ENCODE measurements at places on chromosomes 1 and 21. TPM values are rescaled to one million over a fixed set of nuclear protein-coding genes. Genes with fewer than 3 reads are reported as not detected.

- peak; percentile 60 for DNase-seq
Measured at GRCh38 chr1:15848143-15848928, 829 bp downstream of the SPEN start.

GRCh38 chr1:20058531-20058930 lies 11.5 kb upstream of the PLA2G5 start:
- no peak for DNase-seq

- DNase-seq: no peak
Measured at GRCh38 chr1:25829046-25829445, 9.3 kb downstream of the MTFR1L start.

DNA sequence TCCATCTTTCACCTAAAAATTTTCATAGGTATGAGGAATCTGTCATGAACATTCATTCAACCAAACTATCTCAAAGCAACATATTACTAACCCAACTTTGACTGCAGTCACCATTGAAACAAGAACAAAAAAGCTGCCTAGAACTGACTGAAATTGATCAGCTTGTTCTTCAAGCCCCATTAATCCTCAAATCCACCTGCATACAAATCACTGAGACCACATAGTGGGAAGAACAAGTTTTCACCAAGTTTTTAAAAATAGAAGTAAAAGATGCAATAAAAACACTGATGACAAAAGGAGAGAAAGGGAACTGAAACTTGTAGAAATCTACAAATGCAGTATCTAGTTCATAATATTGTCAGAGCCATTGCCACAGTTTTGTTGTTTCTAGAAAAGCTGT lies 6.1 kb downstream of the SORT1 start:
- no peak for DNase-seq

DNA sequence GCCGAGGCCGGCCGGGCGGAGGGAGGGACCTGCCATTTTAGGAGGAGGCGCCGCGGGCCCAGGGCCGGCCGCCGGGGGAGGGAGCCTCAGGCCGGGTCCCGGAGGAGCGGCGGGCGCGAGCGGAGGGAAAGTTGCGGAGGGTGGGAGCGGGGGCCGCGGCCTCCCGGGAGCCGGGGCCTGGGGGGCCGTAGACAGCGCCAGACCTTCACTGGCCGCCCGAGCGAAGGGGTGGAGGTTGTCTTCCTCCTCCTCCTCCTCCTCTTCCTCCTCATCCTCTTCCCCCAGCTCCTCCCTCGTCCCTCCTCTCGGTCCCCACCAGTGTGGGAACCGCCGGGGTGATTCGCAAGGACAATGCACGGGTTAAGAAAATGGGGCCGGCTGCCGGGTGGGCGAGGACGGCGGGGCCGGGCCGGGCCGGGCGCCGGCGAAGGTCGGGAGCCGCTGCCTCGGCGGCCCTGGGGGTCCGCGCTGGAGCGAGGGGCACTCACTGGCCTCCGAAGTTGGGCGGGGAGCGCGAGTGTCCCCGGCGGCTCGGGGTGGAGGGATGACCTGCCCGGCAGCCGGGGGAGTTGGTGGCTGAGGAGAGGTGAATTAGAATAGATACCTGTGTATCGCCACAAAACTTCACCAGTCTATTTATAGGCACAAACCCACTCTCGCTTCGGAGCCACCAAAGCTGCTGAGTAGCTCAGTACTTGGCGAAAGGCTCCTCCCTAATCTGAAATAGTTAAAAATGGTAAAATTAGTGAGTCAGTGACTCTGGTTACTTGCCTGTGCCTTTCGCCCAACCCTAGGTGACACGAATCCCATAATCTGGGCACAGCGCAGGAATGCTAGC lies 1.3 kb downstream of the DYRK1A start:
- peak; percentile 85 for DNase-seq

GRCh38 chr1:40076895-40077312 lies 20.1 kb downstream of the PPT1 start:
- no peak for DNase-seq

DNA sequence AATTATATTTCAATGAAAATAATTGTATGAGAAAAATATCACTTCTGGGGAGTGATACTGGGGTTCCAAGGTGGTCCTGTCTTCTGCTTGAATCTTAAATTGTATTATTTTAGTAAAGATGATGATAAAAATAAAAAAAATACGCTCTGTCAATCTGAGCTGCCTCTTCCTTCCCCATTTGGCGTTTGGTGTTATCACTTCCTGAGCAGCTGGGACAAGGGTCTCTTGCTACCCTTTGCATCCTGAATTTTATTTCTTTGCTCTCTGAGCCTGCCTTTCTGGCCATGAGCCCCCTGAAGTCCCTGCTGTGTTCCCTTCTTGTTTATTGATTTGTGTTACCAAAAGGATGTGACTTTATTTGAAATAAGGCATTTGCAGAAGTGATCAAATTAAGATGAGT lies 111.0 kb downstream of the KCNJ6 start:
- no peak for DNase-seq

DNA sequence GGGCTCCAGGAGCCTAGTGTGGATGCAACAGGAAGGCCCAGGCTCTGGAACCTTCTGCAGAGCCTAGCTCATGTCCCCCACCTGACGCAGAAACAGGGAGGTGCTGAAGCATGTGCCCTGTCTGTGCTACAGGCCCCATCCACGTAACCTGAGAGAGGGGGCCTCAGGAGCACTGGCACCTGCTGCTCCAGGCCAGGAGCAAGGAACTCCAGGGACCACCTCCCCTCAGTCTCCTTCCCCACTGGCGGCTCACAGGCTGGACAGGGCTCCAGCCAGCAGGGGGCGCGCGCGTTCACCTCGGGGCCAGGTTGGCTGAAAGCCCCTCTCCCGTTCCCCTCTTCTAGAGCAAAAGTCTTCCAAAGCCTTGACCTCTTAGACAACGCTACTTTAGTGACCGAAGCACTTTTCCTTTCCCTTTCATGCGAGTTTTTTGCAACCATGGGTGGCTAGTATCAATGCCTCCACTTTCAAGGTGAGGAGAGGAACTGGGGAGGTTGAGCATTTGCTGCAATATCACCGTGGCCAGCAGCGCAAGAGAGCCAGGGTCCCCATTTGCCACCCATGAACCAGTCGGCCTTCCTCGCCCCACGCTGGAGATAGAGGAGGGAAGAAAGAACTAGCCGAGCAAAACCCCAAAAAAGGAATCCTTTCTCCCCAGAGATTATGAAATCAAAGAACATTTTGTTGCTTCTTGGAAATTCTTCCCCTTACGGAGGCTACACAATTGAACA lies 52.4 kb upstream of the GPR157 start:
- peak; percentile 87 for DNase-seq

GRCh38 chr1:226519716-226520598 lies 28.6 kb upstream of the STUM start:
- DNase-seq: no peak

DNA sequence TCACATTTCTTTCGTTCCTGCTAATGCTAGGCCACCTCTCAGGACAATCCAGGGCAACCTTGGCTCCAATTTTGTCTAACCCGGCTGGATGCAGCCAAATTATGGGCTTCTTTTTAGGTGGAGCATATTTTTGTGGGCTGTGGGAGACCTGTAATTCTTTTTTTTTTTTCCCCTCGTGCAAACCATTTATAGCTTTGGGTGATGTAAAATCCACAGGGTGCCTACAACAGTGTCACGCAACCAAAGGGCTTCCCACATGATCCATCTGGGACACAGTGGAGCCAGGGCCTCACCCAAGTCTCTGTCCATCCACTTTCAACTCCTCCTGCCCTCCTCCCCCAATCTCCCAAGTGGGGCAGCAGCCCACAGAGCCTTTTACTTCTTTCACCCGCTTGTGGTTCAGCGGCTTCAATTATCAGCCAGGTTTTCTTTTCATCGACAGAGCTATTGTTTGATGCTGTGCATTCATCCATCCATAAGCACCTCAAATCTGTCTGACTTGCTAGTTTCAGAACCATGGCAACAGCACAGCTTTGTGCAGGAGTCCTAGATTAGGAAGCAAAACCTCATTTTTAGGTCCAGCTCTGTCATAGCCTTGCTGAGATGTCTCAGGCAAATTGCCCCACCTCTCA lies 10.0 kb upstream of the OVAAL start:
- no peak for DNase-seq

- DNase-seq: no peak
Measured at GRCh38 chr1:199759268-199759730, 268.2 kb upstream of the NR5A2 start.

DNA sequence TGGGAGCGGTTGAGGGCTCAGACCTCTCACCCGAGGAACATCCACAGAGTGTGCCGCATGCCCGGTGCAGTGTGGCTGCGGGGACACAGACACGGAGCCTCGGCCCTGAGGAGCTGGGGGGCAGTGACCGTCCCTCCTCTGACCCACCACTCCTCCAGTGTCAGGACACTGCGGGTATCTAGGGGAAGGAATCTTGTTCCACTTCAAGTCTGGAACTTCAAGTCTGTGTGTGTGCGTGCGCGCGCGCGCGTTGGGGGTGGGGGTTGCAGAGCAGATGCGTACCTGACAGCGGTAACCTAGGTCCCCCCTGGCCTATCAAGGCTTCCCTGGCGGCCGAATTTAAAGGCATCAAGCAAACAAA lies 17.3 kb downstream of the PCSK9 start:
- DNase-seq: no peak

- no peak for DNase-seq
Measured at GRCh38 chr21:42574234-42575027, 60.8 kb downstream of the SLC37A1 start.

DNA sequence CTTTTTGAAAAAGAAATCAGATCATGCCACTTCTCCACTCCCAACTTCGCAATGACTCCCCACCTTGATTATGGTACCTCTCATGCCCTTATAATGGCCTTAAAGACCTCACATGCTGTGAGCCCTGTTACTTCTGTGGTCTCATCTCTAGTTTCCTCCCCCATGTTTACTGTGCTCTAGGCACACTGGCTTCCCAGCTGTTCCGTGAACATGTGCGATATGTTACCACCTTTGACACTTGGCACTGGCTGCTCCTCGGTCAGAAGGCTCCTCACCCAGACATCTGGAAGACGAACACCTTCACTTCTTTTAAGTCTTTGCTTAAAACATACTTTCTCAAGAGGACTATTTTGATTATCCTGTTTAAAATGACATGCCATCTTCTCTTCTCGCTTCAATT lies 14.3 kb upstream of the NTMT2 start:
- DNase-seq: no peak

- no peak for DNase-seq
Measured at GRCh38 chr21:27564684-27565301, 597.9 kb upstream of the ADAMTS5 start.

- no peak for DNase-seq
Measured at GRCh38 chr21:35674895-35675470, 385.3 kb downstream of the SETD4 start.

DNA sequence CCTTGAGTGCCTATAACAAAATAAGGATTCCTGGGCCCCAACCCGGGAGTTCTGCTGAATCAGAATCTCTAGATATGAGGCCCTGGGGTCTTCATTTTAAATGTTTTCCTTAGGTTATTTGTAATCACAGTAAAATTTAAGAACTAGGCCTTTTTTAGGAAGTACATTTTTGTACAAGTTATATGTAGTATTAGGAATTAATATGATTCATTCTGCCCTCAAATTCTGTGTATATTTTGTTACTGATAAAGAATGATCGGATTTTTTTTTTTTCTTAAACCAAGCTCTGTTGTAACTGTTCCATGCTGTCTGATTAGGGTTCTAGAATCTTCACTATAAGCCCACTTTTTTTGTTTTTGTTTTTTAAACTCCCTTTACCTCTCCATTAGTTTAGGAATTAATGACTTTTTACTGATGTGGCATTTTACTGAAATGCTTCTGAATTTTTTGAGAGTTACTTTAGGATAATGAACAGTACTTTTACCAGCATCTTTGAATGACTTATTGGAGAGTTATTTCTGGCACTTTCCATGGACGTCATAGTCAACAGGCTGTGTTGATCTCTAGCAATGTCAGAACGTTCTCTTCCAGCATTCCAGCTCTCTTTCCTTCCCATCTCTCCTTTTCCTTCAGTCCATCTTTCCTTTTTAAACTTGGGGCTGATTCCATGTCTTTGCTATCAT lies 48.3 kb downstream of the CLIC4 start:
- no peak for DNase-seq

GRCh38 chr1:226001963-226002666 lies 3.0 kb upstream of the SDE2 start:
- peak; percentile 84 for DNase-seq

DNA sequence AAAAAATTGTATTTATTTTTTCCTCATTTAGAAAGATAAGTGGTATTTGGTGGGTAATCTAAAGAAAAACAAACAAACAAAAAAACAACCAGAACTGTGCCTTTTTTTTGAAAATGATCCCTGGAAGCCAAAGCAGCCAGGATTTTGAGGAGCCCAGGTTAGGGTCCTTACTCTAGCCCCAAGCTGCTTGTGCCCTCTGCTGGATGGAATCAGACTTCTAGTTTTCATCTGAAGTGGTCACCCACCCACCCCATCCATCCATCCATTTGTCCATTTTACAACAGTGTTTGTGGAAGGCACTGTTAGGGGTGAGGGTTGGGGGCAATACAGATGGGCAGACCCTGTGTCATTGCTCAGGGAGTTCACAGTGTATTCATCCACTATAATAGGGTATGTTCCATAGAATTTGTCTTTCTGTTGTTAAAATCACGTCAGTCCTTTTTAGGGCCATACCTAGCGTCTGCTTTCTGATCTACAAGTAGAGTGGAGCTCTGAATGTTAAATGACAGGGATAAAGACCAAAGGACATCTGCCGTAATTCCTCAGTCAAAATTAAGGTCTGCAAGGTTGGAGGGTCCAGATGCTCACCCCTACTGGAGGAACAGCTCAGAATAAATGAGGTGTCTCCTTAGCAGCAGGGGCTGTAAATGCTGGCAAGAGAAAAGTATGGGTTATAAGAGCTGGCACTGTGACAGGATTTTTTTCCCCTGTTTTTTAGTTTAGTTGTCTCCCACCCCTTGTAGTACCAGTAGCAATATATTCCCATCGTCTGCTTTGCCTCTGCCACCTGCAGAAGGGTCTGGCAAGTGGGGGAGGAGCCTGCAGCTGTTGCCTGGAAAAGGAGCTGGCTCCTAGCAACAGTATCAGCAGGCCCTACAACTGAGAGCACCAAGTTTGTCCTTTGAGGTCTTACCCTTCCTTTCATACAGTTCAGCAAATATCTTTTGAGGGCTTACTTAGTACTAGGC lies 3.2 kb downstream of the LRRC42 start:
- no peak for DNase-seq

The HHAT gene
- 3.1 TPM for total RNA-seq

The LGALS8 gene
- total RNA-seq: 75.5 TPM

The AKR7A3 gene
- total RNA-seq: 1.2 TPM

The CLEC20A gene
- total RNA-seq: not detected

The C1QC gene
- 203 TPM for total RNA-seq

The ZRANB2 gene
- total RNA-seq: 118 TPM

The GREM2 gene
- 2.9 TPM for total RNA-seq

The CATSPERE gene
- total RNA-seq: 2.2 TPM

The DNAJC6 gene
- total RNA-seq: 3.8 TPM

The SPATA21 gene
- not detected for total RNA-seq

The CFAP45 gene
- total RNA-seq: 2.5 TPM

Data from aorta (tissue), 5 donors.